ENCODE measurements at places on chromosomes 4 and X. TPM values are rescaled to one million over a fixed set of nuclear protein-coding genes. Genes with fewer than 3 reads are reported as not detected.

RNF175 gene
- polyA plus RNA-seq = 37.8 TPM

ALAS2 gene
- polyA plus RNA-seq = not detected

XAGE1B gene
- polyA plus RNA-seq = not detected

SCOC gene
- 320 TPM for polyA plus RNA-seq

GABRA4 gene
- 0.78 TPM for polyA plus RNA-seq

FAM184B gene
- polyA plus RNA-seq = not detected

HPF1 gene
- polyA plus RNA-seq = 110 TPM

ASB12 gene
- polyA plus RNA-seq = 1.5 TPM

LNX1 gene
- 3.4 TPM for polyA plus RNA-seq

PRR32 gene
- polyA plus RNA-seq = not detected

RAB28 gene
- polyA plus RNA-seq = 60.7 TPM

PRKX gene
- 23.0 TPM for polyA plus RNA-seq

SSX1 gene
- polyA plus RNA-seq = not detected

TEC gene
- not detected for polyA plus RNA-seq

TBX22 gene
- not detected for polyA plus RNA-seq

CXCR3 gene
- not detected for polyA plus RNA-seq

WAS gene
- polyA plus RNA-seq = 1.0 TPM

VEGFD gene
- not detected for polyA plus RNA-seq

DTHD1 gene
- polyA plus RNA-seq = not detected

PCSK1N gene
- polyA plus RNA-seq = 243 TPM

CYSLTR1 gene
- not detected for polyA plus RNA-seq

CFAP99 gene
- polyA plus RNA-seq = not detected

STAP1 gene
- not detected for polyA plus RNA-seq

HTR2C gene
- 8.6 TPM for polyA plus RNA-seq

GPRIN3 gene
- 7.0 TPM for polyA plus RNA-seq

TMPRSS11B gene
- not detected for polyA plus RNA-seq

MAMLD1 gene
- polyA plus RNA-seq = 2.0 TPM

TKTL2 gene
- 0.42 TPM for polyA plus RNA-seq

BMX gene
- polyA plus RNA-seq = not detected

CPE gene
- 623 TPM for polyA plus RNA-seq

SMPX gene
- polyA plus RNA-seq = not detected

SSX5 gene
- not detected for polyA plus RNA-seq

CACNA1F gene
- polyA plus RNA-seq = not detected

BTC gene
- polyA plus RNA-seq = not detected

CFP gene
- 2.7 TPM for polyA plus RNA-seq

CSAG1 gene
- polyA plus RNA-seq = not detected

SMARCA5 gene
- polyA plus RNA-seq = 49.2 TPM

DMRTC1B gene
- 2.7 TPM for polyA plus RNA-seq

XK gene
- 1.8 TPM for polyA plus RNA-seq

MAGEA2 gene
- 1.8 TPM for polyA plus RNA-seq

EREG gene
- polyA plus RNA-seq = not detected

FGF13 gene
- 242 TPM for polyA plus RNA-seq

FAM156A gene
- polyA plus RNA-seq = 66.6 TPM

GC gene
- polyA plus RNA-seq = not detected

SLC9B1 gene
- not detected for polyA plus RNA-seq

TEX13B gene
- not detected for polyA plus RNA-seq

AFP gene
- 0.14 TPM for polyA plus RNA-seq

SULT1E1 gene
- polyA plus RNA-seq = not detected

AFF2 gene
- 18.6 TPM for polyA plus RNA-seq

PCDH11X gene
- polyA plus RNA-seq = 2.5 TPM

CXorf49B gene
- polyA plus RNA-seq = not detected

AFM gene
- not detected for polyA plus RNA-seq

TGIF2LX gene
- not detected for polyA plus RNA-seq

IL21 gene
- polyA plus RNA-seq = not detected
